Substantia nigra (tissue), 51 donors: ENCODE measurements at places on chromosomes 12 and 14.

GRCh38 chr12:7647071-7647470, 18.6 kb downstream of the APOBEC1 start:
- no peak for DNase-seq

- no peak for DNase-seq
Measured at GRCh38 chr12:124688356-124688992, 121.1 kb upstream of the NCOR2 start.

DNA sequence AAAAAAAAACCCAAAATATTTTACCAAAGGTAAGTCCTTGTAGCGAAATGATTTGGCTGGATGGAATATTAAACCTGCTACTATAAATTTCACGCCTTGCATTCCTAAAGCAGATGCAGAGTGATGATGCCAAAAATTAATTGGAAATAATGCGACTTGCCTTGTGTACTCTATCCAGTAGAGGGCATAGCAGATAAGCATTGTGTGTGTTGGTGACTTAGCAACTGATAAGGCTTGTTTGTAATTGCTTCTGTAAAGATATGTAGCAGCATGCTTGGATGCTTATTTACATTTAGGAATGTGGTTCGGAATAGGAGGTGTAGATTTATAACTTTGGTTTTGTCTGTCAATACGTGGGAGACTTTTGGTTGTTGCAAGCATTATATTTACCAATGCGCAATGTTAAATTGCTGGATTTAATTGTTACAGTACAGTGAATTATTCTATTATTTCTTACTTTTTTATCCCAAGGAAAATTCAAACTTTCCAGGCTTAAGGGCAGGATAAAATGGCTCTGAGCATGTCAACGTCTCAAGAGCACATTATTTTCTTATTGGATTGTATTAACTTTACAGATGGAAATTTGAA, 80.5 kb downstream of the TMEM260 start:
- DNase-seq: no peak

DNA sequence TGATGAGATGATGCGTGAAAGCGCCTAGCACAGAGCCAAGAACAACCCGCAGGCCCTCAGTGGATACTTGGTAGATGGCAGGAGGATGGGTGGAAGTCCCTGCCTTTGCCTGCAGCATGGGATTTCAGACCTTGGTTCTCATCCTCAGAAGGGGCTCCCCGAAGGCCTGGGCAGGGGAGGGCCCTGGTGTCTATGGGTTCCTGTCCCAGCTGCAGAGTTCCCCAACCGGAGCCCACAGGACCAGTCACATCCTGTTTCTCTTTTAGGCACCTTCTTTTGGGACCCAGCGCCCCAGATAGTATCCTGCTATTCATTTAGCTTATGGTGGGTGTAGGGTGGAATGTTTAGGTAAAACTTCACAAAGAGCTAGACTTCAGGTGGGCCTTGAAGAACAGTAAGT, 55.5 kb downstream of the CALM1 start:
- no peak for DNase-seq

- DNase-seq: no peak
Measured at GRCh38 chr12:1576410-1577241, 17.8 kb downstream of the FBXL14 start.

- DNase-seq: no peak
Measured at GRCh38 chr12:66066137-66066928, 64.2 kb downstream of the LLPH start.

- DNase-seq: no peak
Measured at GRCh38 chr12:54585243-54585642, 3.2 kb downstream of the PPP1R1A start.

GRCh38 chr14:104144453-104144790, 6.0 kb downstream of the KIF26A start:
- no peak for DNase-seq

GRCh38 chr14:88588081-88588480, 25.2 kb downstream of the ZC3H14 start:
- no peak for DNase-seq

GRCh38 chr12:96083020-96083719, 47.8 kb upstream of the LTA4H start:
- DNase-seq: no peak

DNA sequence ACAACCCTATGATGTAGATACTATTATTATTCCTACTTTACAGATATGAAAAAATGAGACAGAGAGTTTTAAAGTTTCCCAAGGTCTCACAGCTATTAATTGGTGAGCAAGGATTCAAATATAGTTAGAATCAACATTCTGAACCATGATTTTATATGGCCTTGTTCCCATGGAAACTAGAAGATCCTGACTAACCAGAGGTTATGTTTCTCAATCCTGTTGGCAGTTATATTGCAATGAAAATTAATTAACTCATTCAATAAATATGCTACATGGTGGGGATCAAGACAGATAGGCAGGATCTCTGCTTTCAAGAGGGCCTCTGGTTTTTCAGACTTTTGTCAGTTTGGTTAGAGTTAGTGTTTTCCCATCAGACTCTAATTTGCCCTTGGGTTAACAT, 9.3 kb upstream of the FUT8 start:
- DNase-seq: no peak

DNA sequence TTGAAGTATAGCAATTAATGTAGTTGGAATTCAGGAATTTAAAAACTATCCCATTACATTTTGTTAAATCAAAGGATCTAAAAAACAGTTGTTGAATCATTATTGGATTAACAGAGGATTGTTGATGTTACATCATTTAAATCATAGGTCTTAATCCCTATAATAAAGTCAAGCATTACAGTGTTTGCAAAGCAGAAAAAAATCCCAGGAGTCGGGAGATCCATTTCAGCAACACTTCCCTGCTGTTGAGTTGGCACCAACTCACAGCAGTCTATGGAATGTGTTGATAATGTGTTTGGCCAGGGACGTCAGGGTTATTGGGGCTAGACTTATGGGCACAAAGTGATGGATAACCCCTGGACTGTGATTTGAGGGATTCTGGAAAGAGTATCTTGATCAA, 99.1 kb upstream of the TMTC1 start:
- DNase-seq: no peak

DNA sequence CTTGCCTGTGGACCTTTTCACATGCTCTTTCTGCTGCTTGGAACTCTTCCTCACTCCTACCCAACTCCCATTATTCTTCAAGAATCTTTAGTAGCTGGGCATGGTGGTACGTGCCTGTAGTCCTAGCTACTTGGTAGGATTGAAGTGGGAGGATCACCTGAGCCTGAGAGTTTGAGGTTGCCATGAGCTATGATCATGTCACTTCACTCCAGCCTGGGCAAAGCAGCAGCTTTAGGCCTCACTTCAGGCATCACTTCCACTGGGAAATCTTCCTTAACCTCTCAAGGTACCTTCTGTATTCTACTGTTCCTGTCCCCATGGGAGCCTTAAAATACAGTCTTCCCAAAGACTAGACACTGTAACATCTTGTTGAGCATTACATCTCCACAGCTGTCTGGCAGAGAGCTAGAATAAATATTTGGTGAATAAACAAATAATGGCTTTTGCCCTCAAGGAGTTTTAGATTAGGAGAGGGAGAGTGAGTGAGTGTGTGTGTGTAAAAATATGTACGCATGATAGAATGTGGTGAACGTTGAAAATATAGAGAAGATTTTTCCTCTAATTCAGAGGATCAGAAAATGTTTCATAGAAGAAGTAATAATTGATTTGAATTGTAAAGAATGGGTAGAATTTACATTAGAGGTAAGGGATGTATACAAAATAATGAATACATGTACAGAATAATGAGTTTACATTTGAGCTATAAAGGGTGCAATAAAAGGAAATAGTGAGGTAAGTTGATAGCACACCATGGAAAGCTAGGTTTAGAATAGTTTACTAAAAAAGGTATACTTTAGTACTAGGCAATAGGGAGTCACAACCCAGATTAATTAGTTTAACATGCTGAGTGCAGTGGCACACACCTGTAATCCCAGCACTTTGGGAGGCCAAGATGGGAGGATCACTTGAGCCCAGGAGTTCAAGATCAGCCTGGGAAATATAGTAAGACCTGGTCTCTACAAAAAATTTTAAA, 29.2 kb upstream of the BMAL2 start:
- DNase-seq: no peak

DNA sequence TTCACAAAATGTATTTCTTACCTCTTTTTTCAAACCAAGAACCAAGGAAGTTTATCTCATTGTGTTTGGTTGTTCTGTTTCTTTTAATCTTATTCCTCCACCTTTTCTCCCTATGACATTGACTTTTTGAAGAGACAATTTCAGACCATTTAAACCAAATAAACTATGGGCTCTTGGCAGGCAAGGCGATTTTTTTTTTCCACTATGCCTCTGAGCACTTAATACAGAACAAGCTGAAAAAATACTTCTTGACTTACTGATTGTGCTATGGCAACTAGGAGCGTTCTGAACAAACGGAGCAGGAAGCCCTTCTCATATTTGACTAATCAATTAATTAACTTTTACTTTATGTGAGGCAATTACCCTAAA, 98.0 kb downstream of the ZNF664 start:
- DNase-seq: no peak

DNA sequence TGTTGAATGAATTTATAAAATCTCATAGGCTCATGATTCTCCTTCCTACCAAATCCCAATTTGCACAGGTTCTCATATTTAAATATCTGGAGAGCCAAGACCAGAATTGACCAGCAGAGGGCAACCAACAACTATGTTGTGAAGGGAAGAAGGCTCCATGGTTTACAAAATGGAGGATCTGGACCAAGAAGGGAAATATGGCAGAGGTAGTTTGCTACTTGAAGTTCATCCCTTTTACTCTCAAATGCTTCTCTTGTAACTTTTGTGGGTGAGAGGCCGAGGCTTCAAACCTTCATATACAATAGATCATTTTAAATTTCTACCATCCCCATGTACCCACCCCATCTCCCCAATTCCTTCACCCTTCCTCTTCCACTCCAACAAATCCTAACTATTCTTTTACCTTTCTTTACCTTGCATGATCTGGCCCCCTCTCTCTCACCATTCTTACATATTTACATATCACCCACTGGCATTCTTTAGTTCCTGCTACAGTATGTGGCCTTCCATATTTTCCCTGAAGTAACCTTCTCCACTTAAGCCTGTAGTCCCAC, 3.8 kb upstream of the SMARCC2 start:
- DNase-seq: no peak

- no peak for DNase-seq
Measured at GRCh38 chr14:85195872-85196477, 334.0 kb upstream of the FLRT2 start.

- DNase-seq: no peak
Measured at GRCh38 chr14:54935100-54935499, 32.5 kb upstream of the GCH1 start.

GRCh38 chr12:28936711-28937110, 212.4 kb upstream of the FAR2 start:
- DNase-seq: no peak

GRCh38 chr12:57604454-57604991, at the start of gene DTX3:
TSS of gene DTX3 (plus strand) at chr12:57604824. CDS start at chr12:57606518, 1,694 bp downstream.
- DNase-seq: no peak

DNA sequence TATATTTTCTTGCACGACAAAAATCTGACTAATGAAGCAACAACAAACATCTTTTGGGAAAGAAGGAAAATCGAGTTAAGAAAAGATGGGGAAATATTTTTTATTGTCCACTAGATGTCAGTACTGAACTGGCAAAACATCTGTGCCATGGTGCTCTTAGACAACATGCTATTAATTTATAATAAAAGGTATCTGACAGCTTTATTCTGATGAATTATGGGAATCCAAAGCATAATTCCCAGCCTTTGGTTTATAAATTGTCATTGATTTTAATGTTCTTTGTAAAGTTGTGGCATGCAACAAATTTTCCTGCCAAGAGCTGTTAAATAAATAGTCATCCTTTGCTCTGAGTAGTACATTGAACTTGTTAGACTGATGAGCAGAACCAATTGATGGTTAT, 231.2 kb downstream of the ETNK1 start:
- no peak for DNase-seq

GRCh38 chr12:107238296-107238695, 144.9 kb upstream of the CRY1 start:
- DNase-seq: no peak

DNA sequence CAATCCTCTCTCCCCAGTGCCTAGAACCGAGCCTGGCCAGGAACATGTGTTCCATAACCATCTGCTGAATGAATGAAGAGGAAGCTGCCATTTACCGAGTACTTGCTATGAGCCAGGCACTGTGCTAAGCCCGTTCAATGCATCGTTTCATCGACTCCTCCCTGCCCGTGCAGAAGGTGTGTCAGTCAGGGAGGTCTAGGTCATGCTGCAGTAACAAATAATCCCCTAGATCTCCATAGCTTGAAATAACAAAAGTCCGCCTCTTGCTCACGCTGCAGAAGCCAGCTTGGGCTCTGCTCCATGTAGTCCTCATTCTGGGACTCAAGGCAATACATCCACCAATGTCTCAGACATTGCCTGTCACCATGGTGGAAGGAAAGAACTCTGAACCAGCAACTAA, 101.3 kb downstream of the SCARB1 start:
- DNase-seq: no peak

DNA sequence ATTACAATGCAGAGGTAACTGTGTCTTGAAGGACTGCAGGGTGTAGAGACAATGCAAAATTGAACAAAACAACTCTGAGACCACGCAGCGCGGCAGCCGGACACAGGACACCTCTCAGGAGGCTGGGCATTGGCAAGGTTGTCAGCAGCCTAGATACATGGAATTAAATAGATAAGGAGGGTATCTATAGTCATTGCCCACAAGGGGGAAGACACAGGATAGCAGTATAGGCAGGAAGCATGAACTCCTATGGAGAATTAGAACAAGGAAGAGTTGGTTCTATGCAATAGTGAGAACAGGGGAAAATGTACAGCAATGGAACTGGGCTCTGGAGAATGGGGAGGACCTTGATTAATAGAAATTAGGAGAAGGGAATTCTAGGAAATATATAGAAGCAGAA, 164.1 kb downstream of the C12orf42 start:
- DNase-seq: no peak

GRCh38 chr12:93980711-93981110, 167.7 kb upstream of the PLXNC1 start:
- no peak for DNase-seq

- DNase-seq: no peak
Measured at GRCh38 chr12:104785886-104786285, 172.2 kb downstream of the SLC41A2 start.

- DNase-seq: no peak
Measured at GRCh38 chr12:106598003-106598402, 15.2 kb downstream of the RFX4 start.

GRCh38 chr14:75993567-75994041, 8.0 kb downstream of the IFT43 start:
- DNase-seq: no peak

GRCh38 chr12:120376416-120376815, 7.5 kb upstream of the MSI1 start:
- no peak for DNase-seq

- DNase-seq: no peak
Measured at GRCh38 chr12:9735601-9736000, 2.7 kb upstream of the CLECL1 start.
